Fibroblast of skin of back (primary cell): ENCODE measurements at places on chromosomes 2 and 18.

- no peak for DNase-seq
These were observed 5.8 kb downstream of the CAMKMT start for GRCh38 chr2:44367591-44367990.

DNA sequence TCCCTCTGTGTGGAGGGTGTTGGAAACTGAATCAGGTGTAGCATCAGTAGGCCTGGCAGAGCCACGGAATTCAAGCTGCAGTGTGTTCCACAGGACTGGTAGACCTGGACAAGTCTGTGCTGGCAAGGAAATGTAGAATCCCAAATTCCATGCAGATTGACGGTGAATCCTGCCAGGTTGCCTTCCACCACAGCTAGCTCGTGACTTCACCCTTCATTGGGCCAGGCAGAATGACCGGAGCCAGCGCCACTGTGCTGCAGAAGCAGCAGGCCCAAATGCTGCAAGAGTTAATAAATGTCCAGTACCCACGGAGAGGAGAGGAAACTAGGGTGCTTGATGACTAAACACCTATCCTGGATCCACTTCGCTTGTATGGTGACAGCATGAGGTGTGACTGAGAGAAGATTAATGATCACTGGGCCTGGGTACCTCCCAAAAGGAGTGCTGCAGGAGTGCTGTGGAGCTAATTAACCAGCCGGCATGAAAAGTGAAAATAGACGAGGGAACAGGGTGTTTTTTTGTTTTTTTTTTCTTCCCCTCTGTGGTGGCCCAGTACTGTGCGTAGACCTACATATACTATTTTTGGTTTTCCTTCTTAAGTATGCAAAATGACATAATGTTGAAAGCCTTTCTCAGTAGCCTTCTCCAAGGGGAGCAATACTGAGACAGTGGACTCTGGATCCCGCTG lies 122.2 kb downstream of the TANC1 start:
- DNase-seq: peak; percentile 83

DNA sequence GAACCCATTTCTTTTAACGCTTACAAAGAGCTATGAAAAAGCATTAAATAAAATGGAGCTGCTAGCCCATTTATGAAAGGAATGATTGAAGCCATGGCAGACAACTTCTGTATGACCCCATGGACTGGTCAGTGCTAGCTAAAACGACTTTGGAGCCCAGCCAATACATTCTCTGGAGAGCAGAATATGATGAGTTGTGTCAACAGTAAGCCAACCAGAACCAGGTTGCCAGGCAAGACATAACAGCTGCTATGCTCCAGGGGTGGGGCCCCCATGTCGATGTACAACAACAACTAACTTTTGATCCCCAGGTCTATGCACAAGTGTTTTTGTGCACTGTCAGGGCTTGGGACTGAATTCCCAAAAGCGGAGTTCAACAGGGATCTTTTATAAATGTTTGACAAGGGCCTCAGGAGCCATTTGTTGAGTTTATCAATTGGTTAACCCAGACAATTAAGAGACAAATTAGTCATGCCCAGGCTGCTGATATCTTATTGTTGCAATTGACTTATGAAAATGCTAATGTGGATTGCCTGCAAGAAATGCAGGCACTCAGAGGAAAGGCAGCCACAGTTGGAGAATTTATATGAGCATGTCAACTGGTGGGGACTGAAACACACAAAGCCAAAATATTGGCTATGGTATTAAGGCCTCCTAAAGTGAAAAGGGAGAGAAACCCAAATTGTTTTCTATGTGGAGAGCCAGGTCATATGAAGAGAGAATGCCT lies 64.6 kb upstream of the MYO3B start:
- DNase-seq: no peak

DNA sequence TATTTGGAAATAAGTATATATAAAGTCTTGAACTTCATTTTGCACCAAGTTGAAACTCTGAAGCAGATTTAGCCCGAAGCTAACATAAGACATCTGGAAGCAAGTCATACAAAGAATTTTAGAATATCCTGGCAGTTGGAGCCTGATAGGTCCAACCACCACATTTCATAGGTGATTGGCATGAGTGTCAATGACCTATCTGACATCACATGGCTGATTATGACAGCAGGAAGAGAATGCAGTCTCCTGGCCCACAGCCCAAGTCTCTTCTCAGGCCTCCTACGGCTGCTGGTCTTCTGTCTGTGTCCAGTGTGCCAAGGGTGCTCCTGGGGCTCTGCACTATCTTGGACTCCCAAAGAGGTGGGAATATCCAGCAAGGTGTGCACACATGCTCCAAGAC lies 325.7 kb upstream of the ACVR2A start:
- DNase-seq: no peak

DNA sequence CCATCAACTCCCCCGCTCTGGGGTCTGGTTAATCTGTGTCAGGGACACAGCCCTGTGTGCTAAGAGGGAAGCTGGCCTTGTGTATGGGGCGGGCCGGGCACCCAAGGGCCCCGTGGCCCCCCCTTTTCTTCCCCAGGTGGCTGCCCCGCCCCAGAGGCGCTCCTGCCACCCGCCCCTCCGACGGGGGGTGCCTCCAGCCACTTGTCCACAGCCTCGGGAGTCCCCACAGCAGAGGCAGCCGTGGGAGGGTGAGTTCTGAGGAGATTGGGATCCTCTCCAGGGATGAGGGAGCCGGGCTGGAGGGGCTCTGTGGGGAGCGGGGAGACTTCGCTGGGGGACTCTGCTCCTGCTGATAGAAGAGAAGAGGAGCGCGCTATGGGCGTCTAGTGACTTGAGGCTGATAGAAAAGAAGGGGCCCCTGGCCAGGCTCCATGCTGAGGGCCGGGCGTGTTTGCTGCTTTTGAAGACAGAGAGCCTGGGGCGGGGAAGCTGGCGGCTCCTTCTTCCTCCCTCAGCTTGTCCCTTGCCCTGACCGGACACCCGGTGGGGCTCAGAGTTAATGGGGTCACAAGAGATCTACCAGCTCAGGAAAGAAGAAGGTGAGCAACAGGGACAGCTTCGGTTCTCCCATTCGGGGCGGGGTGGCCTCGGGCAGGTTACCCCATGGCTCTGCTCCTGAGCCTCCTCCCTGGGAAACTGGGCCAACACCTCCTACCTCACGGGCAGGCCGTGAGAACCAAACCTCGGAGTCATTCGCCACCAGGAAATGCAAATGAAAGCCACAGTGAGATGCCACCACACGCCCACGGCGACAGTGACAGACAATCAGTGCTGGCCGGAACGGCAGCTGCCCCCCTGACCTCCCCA lies 89.4 kb upstream of the TAF1B start:
- DNase-seq: no peak

GRCh38 chr2:219526320-219527075 lies 12.2 kb downstream of the ASIC4 start:
- DNase-seq: no peak

DNA sequence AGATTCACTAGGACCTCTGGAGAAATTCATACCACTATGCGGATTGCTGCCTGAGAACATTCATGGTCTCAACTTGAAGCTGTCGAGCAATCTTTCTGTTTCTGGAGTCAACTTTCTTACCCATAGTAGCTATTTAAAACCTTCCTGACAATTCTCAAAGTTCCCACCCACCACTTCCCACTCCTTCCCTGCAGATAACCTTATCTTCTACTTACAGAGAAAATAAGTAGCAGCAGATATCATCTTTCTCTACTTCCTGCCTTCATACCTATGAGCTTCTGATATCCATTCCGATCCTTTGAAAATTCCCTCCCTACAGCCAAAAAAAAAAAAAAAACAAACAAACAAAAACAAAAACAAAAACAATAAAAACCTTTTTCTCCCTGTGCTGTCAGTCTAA lies 81.2 kb upstream of the CYRIA start:
- DNase-seq: no peak

DNA sequence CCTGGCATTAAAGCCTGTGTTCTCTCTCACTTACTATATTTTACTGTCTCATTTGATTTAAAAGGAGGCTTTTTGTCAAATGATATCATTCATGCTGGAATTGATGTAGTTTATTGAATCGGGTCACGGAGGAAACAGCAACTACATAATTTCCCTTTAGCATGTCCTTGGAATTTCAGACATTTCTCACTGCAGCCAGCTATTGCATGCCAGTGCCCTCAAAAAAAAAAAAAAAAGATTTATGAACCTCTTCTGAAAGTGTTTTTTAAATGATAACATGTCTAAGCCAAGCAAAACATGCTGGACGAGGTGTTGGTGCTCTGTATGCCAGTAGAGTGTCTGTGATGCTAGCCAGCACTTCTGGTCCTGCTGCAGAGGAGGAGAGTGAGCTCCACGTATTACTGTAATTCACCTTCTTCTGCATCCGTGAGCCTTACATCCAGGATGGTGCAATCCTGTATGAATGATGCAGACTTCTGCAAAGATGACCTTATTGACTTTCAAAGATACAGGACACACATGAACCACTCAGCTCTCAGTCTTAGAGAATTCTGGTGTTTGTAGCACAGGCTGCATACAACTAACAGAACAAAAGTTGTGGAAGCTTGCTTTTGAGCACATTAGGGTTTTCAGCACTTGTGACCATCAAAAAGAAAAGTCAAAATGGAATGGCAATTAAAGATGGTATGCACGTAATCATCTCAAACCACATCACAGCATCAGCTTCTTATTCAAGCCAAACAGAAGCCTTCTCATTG lies 31.1 kb downstream of the UGP2 start:
- DNase-seq: peak; percentile 55

- DNase-seq: no peak
These were observed 21.6 kb downstream of the HPCAL1 start for GRCh38 chr2:10324095-10324832.

- DNase-seq: no peak
These were observed 10.8 kb downstream of the PAX3 start for GRCh38 chr2:222287862-222288479.

DNA sequence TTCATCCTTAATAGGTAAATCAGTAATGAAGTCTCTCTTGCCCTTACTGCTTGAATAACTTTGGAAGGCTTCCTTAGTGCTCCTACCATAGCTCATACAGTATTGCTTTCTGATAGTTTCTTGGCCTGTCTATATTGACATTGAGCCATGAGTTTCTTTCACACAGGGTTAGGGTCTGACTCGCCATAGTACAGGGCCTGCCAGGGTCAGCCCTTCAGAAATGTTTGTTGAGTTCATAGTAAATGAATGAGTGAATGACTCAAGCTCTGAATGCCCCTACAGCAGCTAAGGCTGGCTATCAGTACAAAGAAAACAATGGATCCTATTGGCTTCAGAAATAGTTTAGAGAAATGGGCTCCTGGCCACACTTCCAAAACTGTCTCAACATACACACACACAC lies 65.0 kb upstream of the LRATD1 start:
- peak; percentile 8 for DNase-seq

DNA sequence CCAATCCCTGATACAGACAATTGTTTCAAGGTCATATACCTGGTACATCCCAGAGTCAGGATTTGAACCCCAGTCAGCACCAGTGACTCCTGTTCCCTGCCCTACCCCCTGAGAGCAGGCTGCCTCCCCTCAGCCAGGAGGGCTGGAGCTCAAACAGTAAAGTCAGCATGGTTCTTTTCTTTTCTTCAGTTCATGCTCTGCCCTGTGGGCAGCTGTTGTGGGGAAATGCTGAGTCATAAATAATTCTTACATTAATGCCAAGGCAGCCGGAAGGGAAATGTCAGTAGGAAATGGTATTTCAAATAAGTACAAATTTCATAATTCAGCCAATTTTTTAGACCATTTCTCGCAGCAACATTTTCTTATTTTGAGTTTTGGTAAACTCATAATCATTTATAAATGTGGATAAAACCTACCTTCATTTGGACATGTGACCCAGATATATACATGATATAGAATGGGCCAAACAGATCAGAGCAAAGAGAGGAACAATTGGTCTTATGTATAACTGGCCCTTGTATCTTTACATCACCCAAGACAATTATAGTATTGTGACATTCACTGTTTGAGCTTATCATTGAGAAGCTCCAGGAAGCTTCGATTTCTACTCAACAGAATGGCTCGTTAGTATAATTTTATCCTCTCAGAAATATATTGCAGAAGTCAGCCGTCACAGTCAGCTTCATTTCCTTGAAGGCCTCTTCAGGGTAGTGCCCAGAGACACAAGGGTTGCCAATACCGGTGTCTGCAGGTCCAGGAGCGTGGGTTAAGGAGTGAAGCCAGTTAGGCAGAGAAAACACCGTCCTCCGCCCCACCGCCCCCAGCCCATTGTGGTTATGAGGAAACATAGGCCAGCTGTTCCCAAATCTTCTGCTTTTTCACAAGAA lies 28.0 kb upstream of the SCYGR1 start:
- peak; percentile 67 for DNase-seq

DNA sequence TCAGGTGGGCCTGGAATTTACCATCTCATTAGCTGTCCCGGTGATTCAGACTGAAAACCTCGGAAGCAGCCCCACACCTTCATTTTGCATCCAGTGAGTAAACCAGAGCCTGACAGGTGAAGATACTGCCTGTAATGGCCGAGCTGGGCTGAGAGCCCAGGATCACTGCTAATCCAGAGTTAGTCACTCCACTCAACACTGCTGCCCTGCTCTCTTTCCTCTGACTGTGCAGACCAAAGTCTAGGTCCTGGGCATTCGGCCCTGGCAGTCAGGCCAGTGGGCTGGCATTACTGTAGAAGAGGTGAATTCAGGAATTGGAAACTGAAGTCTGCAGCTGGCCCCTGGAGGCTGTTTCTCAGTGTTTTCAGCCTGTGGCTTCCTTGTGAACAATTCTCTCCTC lies 44.3 kb downstream of the TMEM17 start:
- DNase-seq: no peak

- no peak for DNase-seq
These were observed 13.1 kb downstream of the METAP1D start for GRCh38 chr2:172012677-172013391.

DNA sequence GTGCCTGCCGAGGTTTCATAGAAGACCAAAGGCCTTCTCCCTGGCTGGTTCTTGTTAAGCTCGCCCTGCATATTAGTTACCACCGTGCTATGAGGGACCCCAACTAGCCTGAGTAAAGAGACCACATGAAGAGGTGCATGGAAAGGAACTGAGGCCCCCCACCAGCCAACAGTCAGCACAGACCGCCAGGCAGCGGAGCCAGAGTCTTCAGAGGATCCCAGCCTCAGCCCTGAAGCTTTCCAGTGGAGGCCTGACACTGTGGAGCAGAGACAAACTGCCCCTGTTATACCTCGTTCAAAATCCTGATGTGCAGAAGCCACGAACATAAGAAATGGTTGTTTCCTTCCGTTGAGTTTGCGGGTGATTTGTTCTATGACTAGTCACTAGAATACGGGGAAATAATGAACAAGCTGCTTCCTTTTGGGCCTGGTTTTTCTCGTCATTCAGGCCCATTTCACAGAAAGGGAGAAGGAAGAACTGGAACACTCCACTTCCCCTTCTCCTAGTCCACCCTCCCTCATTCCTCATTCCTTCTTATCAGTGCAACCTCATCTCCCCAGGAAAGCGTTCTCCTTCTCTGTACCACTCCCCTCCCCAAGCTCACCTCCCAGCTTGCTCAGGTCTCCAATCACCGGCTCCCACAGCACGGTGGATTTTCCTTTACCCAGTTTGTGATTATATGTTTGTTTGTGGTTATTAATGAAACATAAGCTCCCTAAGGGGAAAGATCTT lies 3.0 kb upstream of the GLI2 start:
- DNase-seq: no peak
